ENCODE measurements at places on chromosomes 7 and 10. TPM values are rescaled to one million over a fixed set of nuclear protein-coding genes. Genes with fewer than 3 reads are reported as not detected.

Gene CNPY1
- not detected for total RNA-seq

Gene SH2D4B
- not detected for total RNA-seq

Gene CREB5
- 20.3 TPM for total RNA-seq

Gene RBM20
- total RNA-seq, result 2.3 TPM

Gene C7orf57
- total RNA-seq, result 0.12 TPM

Gene OR6B1
- not detected for total RNA-seq

Gene GNA12
- total RNA-seq, result 18.3 TPM

Gene MNX1
- 2.7 TPM for total RNA-seq

Gene HKDC1
- total RNA-seq, result 7.6 TPM

Gene UCN3
- not detected for total RNA-seq

Gene ENTPD1
- not detected for total RNA-seq

Gene ABCA13
- not detected for total RNA-seq

Gene PTN
- not detected for total RNA-seq

Gene ALKBH4
- total RNA-seq, result 9.5 TPM

Gene RASA4B
- total RNA-seq, result 2.7 TPM

Gene OPN1SW
- total RNA-seq, result not detected

Gene MRC1
- 0.14 TPM for total RNA-seq

Gene PTPRN2
- total RNA-seq, result 3.5 TPM

Gene CHCHD2
- 141 TPM for total RNA-seq

Gene CFAP43
- 0.22 TPM for total RNA-seq

Gene MTG1
- total RNA-seq, result 16.6 TPM

Gene SSC4D
- total RNA-seq, result 0.37 TPM

Gene CDHR3
- total RNA-seq, result 2.1 TPM

Gene IFIT1B
- not detected for total RNA-seq

Gene ZNF488
- not detected for total RNA-seq

Gene CALML3
- not detected for total RNA-seq

Gene SLIT1
- total RNA-seq, result not detected

Gene HOXA4
- total RNA-seq, result 0.57 TPM

Gene MYL10
- not detected for total RNA-seq

Gene HOXA3
- total RNA-seq, result 5.8 TPM

Gene CYP2W1
- 0.05 TPM for total RNA-seq

Gene PRKG1
- 0.81 TPM for total RNA-seq

Gene CTAGE4
- total RNA-seq, result 0.12 TPM

Gene EIF3A
- 204 TPM for total RNA-seq

Gene TAS2R41
- not detected for total RNA-seq

Gene HABP2
- not detected for total RNA-seq

Gene C7orf25
- 6.6 TPM for total RNA-seq

Gene THAP5
- total RNA-seq, result 43.7 TPM

Gene LRRTM3
- total RNA-seq, result not detected

Gene ZNF33B
- 11.4 TPM for total RNA-seq

Gene ANKRD30A
- not detected for total RNA-seq

Gene AKR1C4
- not detected for total RNA-seq

Gene COPG2
- total RNA-seq, result 26.7 TPM

Gene TLL2
- total RNA-seq, result 0.12 TPM

Gene UNCX
- total RNA-seq, result not detected

Gene RPP30
- total RNA-seq, result 81.3 TPM

Gene SKIDA1
- 1.3 TPM for total RNA-seq

Gene C7orf33
- not detected for total RNA-seq

Gene WDR86
- total RNA-seq, result not detected

Gene ZNF511
- total RNA-seq, result 56.6 TPM
